ENCODE measurements at places on chromosomes 1 and 21.

- DNase-seq: no peak
Measured at GRCh38 chr1:2584686-2585317, 1.8 kb upstream of the PRXL2B start.

DNA sequence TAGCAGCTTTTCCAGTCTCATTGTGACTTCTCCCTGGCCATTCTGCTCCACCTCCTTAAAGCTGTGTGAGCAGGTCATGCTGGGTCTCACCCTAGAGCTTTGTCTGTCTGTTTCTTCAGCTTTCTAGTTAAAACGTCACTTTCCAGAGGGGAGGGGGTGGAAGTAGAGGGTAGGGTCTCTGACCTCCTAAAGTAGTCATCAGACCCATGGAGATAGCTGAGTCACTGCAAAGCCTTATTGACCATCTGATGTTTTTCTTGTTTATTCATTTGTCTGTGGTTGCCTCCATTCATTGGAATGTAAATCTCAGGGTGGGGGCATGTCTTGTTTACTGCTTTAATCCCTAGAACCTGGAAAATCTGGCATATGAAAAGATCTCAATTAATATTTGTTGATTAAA, 52.7 kb downstream of the ELF3 start:
- DNase-seq: peak; percentile 68

DNA sequence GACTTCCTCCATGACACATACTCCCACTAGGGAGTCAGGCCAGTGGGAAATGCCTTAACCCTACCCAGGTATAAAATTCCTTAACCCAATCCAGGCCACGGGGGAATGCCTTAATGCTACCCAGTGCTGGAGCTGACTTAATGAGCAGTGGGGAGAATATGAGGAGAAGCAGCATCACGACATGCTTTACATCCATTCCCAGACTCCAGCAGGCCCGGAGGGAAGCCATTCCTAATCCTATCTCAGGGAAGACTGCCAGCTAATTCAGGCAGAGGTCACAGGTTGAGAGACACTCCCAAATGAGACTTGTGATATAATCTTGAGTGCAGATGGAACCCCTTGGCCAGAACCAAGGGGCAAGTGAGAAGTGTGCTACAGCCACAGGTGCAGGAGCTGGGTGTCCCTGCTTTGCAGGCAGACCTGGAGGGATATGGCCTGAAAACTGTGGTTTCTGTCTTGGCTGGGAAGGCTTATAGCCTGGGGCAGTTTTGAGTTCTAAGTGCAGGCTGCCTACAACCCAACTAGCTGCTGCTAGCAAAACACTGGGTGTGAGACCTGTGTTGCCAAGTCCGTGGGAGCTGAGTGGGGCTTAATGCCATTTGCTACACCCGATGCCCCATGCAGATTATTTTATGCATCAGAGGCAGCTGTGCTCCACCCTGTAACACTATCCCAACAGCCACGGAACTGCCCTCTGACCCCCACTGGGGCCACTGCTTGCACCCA, 45.1 kb upstream of the GUCA2A start:
- DNase-seq: no peak

DNA sequence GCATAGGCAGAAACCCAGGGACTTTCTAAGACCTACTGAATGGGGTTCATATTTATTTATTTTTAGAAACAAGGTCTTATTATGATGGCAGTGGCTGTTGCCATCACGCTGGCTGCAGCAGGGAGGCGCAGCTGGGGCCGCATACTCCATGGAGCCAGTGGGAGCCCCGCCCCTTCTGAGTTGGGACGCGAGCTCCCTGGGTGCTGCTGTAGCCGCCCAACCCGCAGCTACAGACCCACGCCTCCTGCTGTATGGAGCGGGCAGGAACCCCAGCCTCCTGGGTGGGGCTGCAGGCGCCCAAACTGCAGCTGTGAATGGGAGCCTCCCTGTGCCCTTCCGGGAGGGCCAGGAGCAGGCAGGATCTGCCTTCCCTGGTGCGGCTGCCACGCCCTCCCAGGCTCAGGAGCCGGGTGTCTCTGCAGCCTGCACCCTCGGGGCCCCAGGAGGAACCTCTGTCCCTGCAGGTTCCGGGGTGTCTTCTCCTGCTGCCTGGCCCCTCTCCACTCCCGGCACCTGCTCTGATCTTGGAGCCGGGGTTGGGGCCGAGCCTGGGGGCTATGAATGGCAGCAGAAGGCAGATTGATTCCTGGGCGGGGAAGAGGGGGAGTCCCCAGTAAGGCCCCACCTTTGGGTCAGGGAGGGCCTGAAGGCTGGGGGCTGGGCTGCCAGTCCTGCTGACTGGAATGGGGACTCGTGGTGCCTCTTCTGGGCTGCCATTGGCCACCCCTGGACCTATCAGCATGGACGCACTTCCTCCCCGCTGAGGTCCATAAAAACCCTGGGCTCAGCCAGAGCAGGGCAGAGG, 66.5 kb upstream of the LRRN2 start:
- DNase-seq: peak; percentile 31

DNA sequence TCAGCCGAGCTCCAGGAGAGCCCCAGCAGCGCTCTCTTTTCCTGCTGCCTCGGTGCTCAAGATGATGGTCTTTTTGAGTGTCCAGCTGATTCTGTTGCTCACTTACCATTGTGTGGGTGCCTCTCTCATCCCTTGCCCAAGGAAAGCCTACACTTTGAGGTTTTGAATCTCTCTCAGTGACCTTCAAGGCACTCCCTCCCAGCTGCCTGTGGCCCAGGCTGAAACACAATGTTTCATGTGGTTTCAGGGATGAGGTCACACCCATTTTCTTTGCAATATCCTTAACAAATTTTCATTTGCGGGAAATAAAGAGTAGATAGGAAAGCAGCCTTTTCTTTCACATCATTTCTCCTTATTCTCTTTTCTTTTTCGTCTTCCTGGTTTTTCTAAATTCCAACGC, 12.6 kb upstream of the MRPS14 start:
- no peak for DNase-seq

GRCh38 chr1:161307230-161307768, 2.5 kb downstream of the MPZ start:
- peak; percentile 54 for DNase-seq

- no peak for DNase-seq
Measured at GRCh38 chr1:204619721-204620120, 65.8 kb downstream of the LRRN2 start.

DNA sequence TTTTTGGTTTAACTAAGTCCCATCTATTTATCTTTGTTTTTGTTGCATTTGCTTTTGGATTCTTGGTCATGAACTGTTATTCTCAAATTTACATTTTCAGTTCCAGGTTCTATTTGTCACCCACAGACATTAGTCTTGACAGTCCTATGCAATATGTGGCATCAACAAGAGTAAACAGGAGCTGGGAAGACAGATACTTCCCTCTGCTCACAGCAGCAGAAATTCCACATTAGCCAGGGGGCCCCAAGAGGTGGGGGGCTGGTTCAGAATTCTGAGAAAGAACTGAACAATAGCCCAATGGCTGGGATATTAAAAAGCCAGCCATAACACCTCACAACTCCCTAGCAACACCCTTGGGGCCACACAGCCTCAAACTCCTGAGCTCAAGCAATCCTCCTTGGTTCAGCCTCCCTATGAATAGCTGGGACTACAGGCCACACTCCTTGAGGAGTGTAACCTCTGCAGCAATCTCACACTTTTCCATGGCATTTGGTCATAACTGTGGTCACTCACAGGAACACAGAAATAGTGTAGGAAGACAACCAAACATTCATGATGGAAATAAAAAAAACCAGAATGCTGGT, 67.8 kb downstream of the ERG start:
- DNase-seq: no peak

DNA sequence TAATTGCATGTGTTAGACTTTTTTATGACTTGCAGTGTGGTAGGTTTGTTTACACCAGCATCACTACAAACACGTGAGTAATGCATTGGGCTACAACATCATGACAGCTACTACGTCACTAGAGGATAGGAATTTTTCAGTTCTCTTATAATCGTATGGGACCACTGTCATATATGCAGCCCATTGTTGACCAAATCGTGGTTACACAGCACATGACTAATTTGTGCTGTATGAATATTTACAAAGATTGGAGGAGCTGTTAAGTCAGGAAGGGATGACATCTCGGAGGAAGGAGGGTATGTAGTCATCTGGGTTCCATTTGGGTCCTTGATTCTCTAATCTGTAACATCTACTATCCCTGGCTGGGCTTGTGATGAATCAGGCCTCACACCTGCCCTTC, 270.9 kb downstream of the TNR start:
- no peak for DNase-seq

DNA sequence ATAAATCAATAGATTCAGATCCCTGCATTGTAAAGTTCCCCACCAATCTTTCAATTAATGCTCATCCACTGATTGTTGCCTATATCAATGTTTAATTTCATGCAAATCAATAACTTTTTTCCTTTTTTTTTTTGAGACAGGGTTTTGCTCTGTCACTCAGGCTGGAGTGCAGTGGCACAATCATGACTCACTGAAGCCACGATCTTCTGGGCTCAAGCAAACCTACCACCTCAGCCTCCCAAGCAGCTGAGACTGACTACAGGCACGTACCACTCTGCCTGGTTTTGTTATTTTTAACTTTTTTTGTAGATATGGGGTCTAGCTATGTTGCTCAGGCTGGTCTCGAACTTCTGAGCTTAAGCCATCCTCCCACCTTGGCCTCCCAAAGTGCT, 25.7 kb downstream of the DIO1 start:
- DNase-seq: no peak

DNA sequence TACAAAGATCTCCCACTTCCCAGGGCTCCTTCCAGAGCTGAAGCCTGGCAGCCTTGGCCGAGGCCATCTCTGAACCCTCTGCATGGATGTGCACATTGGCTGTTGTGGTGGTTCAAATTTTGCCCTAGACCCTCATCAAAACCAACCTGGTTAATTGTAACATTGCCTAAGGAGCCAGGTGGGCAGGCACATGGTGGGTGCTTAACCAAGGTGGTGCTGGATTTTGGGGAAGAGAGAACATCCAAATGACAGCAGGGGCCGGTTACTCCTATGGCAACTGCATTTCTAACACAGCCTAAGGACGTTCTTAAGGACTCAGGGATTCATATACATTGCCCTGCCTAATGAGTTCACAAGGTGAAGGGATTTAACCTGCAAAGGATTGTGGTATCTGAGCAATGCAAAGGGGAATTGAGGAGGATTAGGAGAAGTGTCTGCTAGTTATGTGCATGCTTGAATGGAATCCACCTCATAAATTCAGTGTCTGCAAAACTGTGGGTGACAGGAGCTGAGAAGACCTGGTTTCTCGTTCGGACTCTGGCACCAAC, 10.3 kb downstream of the RUNX1 start:
- DNase-seq: no peak

DNA sequence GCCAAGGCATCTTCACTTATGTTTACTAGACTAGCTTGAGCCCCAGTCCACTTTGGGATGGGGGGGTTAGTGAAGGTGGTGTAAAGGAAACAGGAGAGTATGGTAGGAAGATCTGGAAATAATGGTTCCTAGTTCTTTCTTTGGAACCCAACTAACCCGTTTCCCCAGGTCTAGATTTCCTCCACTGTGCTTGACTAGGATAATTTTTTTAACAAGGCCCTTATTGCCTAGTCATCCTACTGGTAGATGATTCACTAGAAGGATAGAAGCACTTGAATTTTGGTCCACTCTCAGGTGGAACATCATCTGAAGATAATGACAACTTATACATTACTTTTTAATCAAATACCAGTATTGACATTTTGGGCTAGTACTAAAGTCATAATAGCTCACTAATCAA, 45.9 kb upstream of the MYOCOS start:
- no peak for DNase-seq

DNA sequence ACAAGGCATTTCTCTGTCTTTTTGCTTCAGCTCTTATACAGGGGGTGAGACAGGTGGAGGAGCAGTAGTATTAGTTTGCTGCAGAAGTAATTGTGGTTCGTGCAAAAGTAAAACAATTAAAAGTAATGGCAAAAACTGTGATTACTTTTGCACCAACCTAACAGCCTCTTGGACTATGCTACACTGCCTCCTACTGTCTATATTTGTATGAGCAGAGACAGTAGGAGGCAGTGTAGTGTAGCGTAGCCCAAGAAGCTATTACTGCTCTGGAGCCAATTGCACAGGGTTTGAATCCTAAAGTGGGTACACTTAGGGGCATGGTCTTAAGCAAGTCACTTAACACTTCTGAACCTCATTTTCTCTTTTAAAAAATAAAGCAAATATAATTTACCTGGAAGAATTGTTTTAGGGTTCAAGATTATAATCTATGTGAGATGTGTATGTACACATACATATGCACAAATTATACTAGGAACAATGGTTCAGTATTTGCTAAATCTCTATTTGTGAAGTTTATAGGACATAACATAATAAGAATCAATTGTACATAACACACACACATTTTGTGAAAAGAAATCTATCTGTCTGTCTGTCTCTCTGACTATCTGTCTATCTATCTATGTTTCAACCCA, 103.8 kb downstream of the BRINP3 start:
- peak; percentile 15 for DNase-seq

GRCh38 chr21:34969423-34970166, 79.5 kb downstream of the RUNX1 start:
- no peak for DNase-seq
